ENCODE measurements at places on chromosomes 12 and 14.
A peak's percentile ranks its signal among the peaks of the same experiment; 100 is the strongest.

DNA sequence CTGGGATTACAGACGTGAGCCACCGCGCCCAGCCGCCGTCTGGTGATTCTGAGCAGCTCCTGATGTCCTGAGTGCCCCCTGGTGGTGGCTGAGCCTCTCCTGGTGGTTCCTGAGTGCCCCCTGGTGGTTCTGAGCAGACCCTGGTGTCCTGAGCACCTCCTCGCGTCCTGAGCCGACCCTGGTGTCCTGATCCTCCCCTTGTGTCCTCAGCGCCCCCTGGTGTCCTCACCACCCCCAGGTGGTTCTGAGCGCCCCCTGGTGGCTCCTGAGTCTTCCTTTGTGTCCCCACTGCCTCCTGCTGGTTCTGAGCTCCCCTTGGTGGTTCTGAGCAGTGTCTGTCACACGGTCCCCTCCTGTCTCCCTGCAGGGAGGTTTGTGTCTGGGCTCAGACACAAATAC is 1304.9 kb downstream of the TMEM121 start:
- DNase-seq: peak; percentile 76

- no peak for DNase-seq
Measured at GRCh38 chr12:47687636-47688035, 18.2 kb downstream of the RPAP3 start.

DNA sequence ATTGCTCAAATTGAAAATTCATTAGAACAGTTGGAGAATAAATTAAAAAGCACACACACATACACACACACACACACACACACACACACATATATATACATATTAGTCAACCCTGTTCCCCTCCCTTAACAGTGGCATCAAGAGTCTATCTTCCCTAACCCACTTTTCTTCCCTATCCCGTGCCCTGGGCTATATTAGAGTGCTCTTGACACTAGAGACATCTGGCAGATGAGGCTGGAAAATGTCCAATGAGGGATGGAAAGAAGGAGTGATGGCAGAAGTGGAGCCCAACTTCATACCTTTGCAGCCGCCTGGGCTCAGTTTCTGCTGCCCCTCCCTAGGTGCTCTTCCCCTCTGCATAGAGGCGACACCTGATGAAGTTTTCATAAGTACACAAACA is 172.4 kb upstream of the NUDT4 start:
- no peak for DNase-seq

- DNase-seq: no peak
Measured at GRCh38 chr12:58529897-58530741, 390.2 kb downstream of the LRIG3 start.

GRCh38 chr14:43475757-43476156 is 1031.3 kb downstream of the FSCB start:
- DNase-seq: no peak

GRCh38 chr12:27924350-27925135 is 48.0 kb downstream of the PTHLH start:
- no peak for DNase-seq

DNA sequence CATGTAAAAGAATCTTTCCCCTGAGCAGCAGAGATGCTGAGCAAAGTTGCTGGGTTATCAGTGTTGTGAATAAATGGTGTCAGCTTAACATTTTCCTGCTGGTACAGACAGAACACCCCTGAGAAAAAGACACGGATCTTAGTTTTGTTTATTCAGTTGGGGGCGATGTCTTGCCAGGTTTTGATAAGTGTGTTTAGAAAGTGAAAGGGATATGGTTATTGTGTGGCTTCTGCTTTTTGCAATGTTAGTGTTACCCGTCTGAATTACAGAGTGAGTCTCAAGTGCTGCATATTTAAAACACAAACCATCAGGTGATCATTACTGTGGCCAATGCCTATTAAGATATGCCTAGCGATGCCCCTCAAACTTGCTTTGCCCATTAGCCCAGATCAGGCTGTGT is 864.6 kb upstream of the SEL1L start:
- DNase-seq: no peak

- DNase-seq: no peak
Measured at GRCh38 chr12:77435446-77436091, 370.2 kb upstream of the E2F7 start.

DNA sequence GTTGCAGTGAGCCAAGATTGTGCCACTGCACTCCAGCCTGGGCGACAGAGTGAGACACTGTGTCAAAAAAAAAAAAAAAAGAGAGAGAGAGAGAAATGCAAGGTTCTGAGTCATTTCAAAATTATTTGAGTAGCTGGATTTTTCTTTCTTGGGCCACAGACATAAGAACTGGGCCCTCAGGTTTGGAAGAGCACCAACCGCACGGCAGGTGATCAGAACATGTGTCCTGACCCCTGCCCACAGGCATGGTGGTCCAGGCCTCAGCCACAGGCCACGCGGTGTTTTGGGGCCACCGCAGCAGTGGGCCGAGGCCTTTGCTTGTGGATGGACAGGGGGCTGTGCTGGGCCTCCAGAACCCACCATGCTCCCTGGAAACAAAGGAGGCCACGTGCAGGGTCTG is 126.7 kb downstream of the CALM1 start:
- DNase-seq: no peak

GRCh38 chr12:109053382-109054123 is 1.2 kb downstream of the USP30 start:
- DNase-seq: peak; percentile 16

DNA sequence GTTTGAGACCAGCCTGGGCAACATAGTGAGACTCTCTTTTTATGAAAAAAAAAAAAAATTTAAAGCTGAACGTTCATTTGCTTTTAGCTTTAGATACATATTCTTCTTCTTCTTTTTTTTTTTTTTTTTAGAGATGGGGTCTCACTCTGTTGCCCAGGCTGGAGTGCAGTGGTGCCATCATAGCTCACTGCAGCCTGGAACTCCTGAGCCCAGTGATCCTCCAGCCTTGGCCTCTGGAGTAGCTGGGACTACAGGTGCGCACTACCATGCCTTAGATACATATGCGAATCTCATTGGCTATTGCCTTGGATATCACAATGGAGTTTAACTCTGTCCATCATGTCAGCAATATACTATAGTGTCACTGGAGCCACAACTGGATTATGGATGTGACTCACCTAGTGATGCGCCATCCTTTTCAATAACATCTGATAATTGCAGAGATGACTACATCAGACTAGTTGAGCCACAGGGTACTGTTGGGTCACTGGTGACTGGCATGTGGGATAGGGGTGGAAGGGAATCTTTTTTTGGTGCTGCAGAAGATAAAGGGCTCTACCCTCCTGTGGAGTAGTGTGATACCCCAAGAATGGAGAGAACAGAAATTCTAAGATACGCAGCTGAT is 2.7 kb upstream of the ADIPOR2 start:
- DNase-seq: no peak

DNA sequence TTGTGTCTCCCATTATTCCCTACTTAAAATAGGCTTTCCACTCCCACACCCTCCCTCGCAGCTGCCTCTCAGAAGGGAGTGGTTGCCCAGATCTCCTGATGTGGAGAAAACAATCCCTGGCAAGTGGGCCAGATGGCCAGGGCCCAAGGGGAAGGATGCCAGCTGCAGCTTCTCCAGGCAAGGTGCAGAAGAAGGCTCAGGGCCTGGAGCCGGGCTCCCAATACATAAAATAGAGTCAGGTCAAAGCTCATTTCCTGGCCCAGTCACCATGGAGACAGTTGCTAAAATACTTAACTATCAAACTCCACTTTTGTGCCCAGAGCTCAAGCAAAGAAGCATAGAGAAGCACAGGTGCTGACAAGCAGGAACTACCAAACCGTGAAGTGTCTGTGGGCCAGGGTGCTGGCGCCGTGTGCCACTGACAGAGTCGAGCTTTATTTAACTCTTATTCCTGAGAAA is 45.7 kb upstream of the ITPR2 start:
- no peak for DNase-seq

GRCh38 chr14:105347587-105347968 is 33.0 kb downstream of the PACS2 start:
- no peak for DNase-seq

- DNase-seq: no peak
Measured at GRCh38 chr12:63305901-63306875, 155.2 kb upstream of the AVPR1A start.

DNA sequence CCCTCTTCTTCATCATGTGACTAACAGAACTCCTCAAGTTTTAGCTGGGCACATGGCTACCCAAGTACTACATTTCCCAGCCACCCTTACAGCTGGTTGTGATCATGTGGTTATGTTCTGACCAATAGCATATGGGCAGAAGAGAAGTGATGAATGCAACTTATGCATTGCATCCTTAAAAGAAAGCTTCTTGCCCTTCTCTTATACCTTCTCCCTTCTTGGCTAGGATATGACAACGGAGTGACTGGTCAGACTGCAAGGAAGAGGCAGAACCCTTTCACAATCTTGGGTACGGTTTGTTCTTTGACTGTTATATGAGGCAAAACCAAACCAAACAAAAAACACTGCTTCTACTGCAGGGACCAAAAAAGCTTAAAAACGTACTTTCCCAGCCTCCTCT is 66.5 kb upstream of the MAX start:
- DNase-seq: no peak

DNA sequence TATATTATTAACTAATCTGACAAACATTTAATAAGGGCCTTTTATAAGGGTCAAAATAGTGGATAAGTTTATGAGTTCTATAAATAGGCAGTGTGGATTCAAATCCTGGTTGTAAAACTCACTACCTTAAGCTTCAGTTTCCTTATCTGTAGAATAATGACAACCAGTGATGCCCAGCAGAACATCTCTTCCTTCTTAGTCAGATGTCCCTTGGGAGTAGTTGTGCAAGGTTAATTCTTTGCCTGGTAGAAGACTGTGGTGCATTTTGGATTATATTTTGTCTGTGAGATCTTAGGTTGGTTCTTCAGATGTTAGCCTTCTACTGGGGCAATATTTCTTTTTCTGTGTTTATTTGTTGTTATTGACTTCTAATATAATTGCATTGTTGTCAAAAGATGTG is 59.5 kb downstream of the ARID2 start:
- no peak for DNase-seq

DNA sequence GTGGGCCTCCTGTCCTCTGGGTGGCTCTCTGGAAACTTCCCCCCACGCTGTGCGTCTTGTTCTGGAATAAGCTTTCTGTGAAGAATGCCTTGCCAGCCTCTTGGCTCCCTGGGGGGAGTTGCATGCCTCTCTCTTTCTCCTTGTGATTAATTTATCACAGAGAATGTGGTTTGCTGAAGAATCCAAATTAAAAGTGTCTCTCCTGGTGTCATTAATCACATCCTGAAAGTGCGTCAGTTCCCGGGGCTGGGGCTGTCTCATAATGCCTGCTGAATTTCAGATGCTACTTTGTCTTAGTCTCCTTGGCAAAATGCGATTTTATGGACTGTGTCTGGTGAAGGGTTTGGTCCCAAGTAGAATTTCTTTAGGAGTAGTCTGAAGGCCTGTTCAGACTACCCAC is 787.7 kb upstream of the TMEM132C start:
- DNase-seq: no peak

- DNase-seq: no peak
Measured at GRCh38 chr14:67241411-67242167, at the start of gene PALS1. PALS1 (plus strand) TSS chr14:67241435; CDS start chr14:67279171, 37,736 bp downstream.

Measured in activated naive CD8-positive, alpha-beta T cell treated with anti-CD3 and anti-CD28 coated beads, Interleukin-2, amount 50 U/mL, for 24 hours (primary cell).